ENCODE measurements at places on chromosomes 2 and 18.

DNA sequence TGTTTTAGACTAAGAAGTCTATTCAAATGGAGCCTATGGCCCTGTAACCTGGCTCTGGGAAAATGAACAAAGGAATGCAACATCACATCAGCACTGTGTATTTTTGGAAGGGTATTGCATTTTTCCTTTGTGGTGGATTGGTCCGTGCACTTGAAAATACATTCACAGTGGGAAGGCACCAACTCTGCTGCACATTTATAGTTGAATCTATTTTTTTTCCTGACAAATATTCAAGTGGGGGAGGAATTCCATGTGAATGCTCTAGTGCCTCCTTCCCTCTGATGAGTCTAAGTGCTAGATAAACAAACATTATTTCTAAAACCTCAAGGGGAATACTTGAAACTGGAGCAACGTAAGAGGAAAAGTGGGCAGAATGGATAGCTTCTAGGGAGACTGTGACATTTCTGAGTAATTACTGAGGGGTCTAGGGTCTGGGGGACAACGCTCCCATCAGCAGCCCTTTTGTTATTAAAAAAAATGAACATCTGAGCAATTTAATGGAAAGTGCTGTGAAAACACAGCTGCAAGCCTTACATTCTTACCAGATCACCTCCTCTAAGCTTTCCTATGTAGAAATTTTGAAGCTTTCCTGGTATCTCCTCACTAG, 208.2 kb downstream of the SLC8A1 start:
- DNase-seq = no peak

DNA sequence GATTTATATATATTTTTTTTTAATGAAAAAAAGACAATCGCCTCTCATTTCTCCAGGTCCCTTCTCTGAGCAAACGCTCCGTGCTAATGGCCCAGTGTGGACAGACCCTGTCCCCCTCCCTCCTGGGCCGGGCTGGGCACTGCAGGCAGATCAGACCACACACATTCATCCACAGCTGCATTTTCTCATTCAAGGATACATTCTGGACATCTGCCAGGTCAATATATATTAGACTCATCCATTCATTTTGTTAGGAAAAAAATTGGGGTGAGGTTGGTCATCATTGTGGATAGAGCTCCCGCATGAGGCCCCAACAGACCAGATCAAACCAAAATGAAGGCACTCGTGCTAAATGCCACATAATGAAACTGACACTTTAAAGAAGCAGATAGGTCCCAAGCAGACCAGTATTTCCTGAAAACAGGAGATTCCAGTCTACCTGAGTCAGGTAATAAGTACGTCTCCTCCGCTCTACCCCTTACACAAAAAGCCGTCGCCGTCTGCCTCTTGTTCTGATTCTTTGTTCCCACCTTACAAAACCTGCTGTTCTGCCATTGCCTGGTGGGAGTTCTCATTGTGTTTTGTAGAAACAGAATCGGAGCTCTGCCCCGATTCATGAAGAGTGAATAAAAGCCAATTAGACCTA, 15.4 kb upstream of the OTOS start:
- DNase-seq = no peak

GRCh38 chr2:40315683-40316082, 136.2 kb downstream of the SLC8A1 start:
- DNase-seq = no peak

GRCh38 chr2:214378455-214379103, 32.3 kb upstream of the VWC2L start:
- DNase-seq = no peak

DNA sequence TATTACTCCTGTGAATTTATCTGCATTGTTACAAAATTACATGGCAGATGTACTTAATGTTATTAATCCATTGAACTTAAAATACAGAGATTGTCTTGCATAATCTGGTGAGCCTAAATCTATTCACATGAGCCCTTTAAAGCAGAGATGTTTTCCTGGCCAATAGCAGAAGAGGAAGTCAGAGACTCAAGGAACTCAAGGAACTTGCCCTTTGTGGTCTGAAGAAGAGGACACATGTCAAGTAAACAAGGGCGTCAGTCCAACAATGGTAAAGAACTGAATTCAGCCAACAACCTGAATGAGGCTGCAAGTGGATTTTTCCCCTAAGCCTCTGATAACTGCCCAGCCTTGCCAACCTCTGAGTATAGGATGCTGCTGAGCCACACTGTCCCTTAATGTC, 356.3 kb upstream of the PKDCC start:
- no peak for DNase-seq

- no peak for DNase-seq
Observed at GRCh38 chr2:25304826-25305596, 36.7 kb downstream of the DNMT3A start.

DNA sequence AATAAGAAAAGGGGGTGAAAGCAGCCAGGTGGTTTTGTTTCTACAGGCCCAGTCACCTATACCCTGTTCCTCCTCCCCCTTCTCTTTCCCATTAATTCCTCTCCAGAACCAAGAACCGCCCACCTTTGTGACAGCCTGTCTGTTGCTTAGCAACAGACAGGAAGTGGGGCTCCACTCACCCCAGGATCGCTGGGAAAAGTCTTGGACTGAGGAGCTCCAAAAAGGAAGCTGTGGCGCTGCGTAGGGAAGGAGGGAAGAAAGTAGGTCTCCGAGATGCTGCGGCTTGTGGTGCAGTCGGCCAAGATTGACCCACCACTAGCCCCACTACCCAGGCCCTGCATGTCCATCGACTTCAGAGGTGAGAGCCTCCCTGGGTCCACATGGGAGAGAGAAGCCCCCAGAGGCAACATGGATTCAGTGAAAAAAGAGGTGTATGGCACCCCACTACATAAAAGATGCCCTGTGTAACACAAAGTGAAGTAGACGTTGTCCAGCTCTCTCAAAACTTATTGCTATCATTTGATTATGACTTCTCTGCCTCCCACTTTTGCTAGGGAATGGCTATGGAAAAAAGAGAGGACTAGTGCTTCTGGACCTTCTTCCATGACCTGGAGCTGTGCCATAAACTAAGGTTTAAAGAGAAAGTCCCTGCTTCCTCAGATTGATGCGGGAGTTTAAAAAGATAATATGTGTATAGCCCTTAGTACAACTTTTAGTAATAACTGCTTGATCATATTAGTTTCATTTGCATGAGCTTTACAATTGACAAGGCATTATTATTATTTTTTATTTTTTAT, at the start of gene FER1L5:
Gene FER1L5 (plus strand): TSS at position 201 of the 797 bp plus-strand sequence. CDS start 73 bp downstream, at position 274.
- DNase-seq = no peak

GRCh38 chr2:167832868-167833287, 414.5 kb downstream of the STK39 start:
- no peak for DNase-seq

DNA sequence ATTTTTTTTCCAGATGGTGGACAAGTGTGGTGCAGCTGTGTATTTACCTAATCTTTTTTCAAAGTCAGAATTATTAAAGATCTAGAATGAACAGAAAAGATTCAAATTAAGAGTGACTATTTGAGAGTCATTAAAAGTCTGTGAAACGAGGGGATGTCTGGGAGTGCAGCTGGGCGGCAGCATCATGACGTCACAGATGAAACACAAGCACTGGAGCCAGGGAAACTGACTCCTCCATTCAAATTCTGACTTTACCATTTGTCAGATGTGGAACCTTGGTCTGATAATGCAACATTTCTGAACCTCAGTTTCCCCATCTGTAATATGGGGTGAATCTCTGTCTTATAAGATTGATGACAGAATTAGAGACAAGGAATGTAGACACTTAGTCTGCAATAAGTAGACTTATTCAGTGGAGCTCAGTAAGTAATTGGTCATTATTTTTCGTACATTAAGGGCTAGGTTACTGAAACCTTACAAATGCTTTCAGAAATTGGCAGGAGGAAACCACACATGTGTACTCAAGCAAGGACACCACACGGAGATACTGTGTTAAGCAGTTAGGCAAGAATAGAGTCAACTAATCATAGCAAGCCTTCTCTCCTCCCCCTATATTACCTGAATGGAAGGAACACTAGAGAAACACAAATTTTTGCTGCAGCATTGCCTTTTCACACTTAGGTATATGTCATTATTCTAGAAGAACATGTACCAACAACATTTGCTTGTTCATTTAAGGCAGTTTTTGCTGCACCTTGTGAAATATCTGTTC, 27.8 kb upstream of the CXXC1 start:
- no peak for DNase-seq

DNA sequence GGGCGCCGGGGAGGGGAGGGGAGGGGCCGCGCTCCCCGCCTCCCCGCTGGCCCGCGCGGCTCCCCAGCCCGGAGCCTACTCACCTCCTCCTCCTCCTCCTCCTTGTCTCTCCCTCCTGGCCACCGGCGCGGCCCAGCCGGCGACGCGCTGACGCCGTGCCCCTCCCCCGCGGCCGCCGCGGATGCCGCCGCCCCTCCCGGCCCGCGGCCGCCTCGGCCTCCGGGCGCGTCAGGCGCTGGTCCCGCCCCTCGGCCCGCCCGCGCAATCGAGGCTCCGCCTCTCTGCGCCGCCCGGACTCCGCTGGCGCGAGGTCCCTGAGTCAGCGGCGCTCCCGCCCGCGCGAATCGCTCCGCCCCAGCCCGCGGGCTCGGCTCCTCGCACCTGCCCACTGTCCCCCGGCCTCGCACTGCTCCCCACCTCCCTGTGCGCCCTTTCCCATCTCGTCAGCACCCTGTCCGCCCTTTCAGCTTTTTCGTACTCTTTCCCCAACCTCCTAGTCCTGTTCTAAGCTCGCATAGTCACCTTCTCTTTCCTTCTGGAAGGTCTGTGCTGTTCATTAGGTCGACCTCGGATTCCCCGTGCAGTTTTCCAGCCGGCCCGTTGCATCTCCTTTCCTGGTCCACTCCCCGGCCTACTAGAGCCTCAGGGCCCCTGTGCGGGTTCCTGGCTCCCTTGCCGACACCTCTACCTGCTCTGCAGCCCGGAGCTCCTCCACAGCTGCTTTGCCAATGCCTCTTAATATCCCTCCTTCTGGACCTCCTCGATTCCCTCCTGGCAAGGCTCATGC, 187.4 kb downstream of the ZEB2 start:
- peak; percentile 64 for DNase-seq

- DNase-seq = peak; percentile 20
Observed at GRCh38 chr2:239934571-239935171, 90.5 kb downstream of the NDUFA10 start.

- DNase-seq = no peak
Observed at GRCh38 chr2:148936857-148937450, 61.9 kb downstream of the KIF5C start.

DNA sequence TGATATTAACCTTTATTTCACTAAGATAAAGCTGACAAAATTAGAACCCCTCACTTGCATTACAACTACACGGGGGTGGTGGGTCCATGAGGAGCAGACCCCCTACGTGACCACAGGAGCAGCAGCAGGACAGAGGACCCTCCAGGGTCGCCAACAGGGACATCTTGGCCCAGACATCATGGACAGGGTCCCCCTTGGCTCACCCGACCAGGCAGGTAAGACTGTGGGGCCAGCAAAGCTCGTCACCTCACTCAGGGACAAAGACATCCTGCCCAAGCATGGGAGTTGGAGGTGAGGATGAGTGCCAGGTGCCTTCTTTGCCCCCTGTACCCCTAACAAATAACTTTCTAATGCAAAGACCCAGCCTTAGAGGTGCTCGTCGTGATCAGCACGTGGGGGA, 111.3 kb upstream of the RAB6C start:
- DNase-seq = no peak

DNA sequence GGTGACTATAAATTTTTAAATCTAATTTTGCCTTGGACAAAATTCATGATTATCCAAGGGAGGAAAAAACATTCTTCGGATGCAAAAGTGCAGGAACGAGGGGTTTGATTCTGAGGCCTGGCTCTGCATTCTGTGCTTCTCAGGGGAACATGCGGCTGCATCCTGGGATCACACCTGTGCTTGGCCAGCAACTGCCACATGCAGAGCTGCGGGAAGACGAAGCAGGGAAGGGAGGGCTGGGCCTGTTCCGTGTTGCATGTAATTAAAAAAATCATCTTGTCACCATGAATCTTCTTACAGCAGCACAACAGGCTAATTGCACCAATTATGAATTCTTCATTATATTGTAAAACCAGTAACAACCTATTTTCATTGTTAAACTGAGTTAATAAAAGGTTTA, 158.0 kb upstream of the ALKAL2 start:
- DNase-seq = no peak

DNA sequence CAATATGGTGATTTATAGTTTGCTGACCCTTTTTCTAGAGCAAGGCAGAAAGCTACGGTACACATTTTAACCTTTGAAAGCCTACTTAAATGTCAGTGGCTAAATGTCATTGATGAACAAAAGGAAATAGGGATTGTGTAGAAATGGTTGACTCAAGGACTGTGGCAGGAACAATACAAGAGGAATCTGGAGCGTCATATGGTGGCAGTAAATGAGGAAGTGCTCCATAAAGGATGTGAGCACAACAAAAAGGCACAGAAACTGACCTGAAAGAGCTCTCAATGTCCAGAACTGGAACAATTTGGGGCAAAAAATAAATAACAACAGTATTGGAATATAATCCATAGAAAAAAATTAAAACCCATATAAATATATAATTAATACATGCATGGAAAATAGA, 443.9 kb upstream of the VRK2 start:
- DNase-seq = no peak

DNA sequence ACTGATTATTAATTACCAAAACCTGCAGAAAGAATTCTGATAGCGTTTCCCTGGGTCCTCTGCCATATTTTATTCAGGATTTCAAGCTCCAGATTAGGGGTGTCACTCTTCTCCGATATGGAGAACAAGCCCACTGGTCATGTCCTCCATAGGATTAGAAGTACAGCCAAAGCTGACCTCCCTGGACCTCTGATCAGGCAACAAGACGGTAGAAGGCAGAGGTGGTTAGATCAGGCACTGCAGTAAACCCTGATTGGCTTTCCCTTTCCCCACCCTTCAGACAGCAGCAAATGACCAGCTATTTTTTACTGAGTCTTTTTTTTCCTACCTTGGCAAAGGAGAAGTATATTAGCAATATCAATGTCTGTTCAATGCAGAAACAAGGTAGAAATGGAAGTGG, 37.7 kb downstream of the SPC25 start:
- DNase-seq = no peak

GRCh38 chr2:241288324-241288888, 27.1 kb downstream of the HDLBP start:
- no peak for DNase-seq

GRCh38 chr18:13558124-13558523, 168.2 kb downstream of the FAM210A start:
- no peak for DNase-seq

GRCh38 chr2:231528636-231529030, 1.6 kb downstream of the NMUR1 start:
- DNase-seq = no peak

DNA sequence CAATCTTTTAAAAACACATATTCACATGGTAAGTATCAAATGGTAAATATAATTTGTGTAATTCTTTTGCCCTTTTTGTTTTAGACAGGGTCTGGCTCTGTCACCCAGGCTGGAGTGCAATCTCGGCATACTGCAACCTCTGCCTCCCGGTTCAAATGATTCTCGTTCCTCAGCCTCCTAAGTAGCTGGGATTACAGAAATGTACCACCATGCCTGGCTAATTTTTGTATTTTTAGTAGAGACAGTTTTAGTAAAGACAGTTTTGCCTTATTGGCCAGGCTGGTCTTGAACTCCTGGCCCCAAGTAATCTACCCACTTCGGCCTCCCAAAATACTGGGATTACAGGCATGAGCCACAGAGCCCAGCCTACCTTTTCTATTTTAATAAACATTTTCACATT, 182.2 kb downstream of the MYCN start:
- no peak for DNase-seq

All from activated T-helper 1 cell treated with anti-CD3 and anti-CD28 coated beads, Interleukin-2, amount 50 U/mL, for 16 hours (primary cell).